Stimulated activated CD4-positive, alpha-beta T cell treated with anti-CD3 and anti-CD28 coated beads, TNF-alpha, amount 100 ng/mL, for 4 hours (primary cell): ENCODE measurements at places on chromosomes 1 and 21.

- DNase-seq, result no peak
Measured at GRCh38 chr1:36625935-36626310, 143.2 kb upstream of the CSF3R start.

GRCh38 chr1:185676969-185677368, 57.2 kb upstream of the HMCN1 start:
- no peak for DNase-seq

- DNase-seq, result no peak
Measured at GRCh38 chr1:7921796-7922195, 18.8 kb downstream of the TNFRSF9 start.

- no peak for DNase-seq
Measured at GRCh38 chr1:229432905-229433304, 989 bp downstream of the ACTA1 start.
